Stimulated activated CD8-positive, alpha-beta memory T cell treated with anti-CD3 and anti-CD28 coated beads, Interleukin-2, amount 100 ng/mL, for 1 hour (primary cell): ENCODE measurements at places on chromosomes 2 and 18.

DNA sequence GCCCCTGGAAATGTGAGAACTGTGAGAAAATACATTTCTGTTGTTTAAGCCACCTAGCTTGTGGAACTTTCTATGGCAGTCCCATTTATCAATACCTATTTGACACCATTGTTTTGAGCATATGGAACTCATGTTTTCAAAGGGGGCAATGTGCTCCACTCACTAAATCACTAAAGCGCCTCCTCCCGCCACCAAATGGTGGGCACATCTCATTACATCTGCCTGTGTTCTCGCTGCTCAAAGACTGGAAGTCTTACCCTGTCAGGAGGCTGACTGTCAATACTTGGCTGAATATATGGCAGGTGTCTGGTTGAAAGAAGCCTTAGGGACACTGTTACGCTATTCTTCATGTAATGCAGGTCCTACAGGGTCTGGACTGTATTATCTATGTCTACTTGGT lies 767.7 kb downstream of the TSN start:
- DNase-seq: no peak

DNA sequence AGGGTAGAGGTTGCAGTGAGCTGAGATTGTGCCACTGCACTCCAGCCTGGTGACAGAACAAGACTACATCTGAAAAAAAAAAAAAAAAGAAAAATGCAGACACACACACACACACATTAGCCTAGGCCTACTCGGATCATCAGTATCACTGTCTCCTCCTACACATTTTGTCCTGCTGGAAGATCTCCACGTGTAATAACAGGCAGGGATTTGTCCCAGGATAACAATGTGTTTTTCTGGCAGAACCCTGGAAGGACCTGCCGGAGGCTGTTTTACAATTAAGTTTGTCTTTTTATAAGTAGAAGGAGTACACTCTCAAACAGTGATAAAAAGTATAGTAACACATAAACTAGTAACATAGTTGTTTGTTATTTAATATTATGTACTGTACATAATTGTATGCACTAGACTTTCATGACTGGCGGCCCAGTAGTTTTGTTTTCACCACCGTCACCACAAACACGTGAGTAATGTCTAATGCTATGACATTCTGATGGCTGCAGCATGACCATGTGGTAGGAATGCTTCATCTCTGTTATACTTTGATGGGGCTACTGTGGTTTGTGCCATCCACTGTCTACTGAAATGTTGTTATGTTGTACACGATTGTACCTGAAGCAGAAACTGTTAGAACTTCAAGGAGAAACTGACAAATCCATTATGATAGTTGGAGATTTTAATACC lies 130.6 kb downstream of the ATP9B start:
- no peak for DNase-seq

- no peak for DNase-seq
Observed at GRCh38 chr2:218397463-218397819, 2.2 kb upstream of the CTDSP1 start.

DNA sequence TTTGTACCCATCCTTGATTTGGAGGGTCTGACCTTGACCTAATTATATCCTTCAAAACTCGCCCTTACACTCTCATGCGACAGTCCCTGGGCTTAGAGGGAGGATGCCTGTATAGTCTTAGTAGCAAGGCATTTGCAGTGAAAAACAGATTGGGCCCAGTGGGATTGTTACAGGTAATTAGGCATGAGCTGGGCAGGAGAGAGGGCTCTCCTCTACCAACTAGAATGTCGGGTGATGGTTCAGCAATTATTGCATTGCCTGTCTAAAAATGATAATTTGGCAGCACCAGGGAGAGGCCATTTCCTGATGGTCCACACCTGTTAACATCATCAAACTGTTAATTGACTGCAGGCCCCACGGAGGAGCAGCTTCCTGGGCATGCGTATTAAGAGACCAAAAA lies 32.4 kb downstream of the COMMD1 start:
- no peak for DNase-seq

DNA sequence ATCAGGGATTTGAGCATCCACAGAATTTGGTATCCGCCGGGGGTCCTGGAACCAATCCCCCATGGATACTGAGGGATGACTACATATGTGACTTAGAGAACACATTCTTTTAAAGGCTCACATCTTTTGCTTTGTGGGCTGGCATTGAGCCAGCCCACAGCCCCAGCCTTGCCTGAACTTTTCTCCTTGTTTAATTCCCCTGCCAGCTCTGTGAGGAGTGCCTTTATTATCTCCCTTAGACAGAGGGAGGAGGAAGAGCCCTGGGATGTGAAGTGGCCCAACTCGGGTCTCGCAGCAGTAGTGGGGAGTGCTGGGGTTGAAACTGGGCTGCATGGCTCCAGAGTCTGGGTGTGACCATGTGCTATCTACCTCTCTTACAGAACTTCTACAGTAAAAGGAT lies 7.6 kb downstream of the TTC39C start:
- no peak for DNase-seq

DNA sequence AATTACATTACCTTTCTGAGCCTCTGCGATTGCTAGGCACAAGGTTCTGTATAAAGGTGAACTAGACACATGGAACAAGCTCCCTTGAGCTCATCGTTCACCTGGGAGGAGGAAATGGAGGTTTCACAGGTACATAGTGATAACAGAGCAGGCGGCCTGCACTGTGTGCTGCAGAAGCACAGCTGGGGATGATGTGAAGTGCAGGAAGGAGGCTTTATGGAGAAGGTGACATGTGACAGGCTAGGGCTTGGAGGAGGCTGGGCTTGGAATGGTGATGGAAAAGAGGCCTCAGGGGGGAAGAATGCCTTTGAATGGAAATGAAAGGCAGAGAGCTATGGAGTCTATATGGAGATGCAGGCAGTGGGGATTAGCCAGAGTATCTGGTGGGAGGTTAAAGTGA lies 22.9 kb downstream of the MARCHF4 start:
- no peak for DNase-seq

DNA sequence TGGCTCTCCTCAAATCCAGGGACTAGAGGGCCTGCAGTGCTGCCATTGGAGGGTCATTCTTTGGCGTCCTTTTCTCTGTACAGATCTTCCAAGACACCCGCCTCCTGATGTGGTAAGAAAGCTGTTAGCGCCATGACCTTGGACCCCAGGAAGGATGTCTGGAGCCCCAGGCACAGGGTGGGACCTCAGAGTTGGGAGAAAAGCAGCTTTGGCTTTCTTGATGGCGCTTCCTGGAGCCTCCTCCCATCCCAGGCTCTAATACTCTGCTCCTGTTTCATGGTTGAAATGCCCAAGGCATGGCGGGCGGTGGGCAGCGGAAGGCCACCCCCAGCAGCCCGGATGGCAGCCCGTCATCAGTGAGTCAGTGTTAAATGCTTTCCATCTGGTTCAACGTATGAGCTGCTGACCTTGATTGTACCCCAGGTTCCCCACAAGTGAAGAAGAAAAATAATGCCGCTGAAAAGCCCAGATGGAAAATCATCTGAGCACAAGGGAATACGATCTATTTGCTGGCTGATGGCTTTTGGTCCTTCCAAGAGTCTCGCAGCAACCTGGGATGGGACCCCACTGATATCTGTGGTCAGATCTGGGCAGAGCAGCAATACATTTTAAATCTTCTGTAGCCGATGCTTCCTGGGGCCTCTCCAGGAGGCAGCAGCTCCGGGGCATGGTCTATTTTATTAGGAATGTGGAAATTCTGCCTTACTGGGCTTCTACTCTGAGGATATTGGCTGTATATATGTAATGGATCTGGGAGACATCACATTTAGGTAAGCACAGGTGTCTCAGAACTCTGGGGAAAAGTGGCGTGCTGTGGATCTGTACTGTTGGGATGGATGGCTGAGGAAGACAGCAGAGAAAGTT lies 15.1 kb downstream of the ACKR3 start:
- DNase-seq: no peak

GRCh38 chr18:35019933-35020332 lies 21.3 kb upstream of the MAPRE2 start:
- DNase-seq: no peak

DNA sequence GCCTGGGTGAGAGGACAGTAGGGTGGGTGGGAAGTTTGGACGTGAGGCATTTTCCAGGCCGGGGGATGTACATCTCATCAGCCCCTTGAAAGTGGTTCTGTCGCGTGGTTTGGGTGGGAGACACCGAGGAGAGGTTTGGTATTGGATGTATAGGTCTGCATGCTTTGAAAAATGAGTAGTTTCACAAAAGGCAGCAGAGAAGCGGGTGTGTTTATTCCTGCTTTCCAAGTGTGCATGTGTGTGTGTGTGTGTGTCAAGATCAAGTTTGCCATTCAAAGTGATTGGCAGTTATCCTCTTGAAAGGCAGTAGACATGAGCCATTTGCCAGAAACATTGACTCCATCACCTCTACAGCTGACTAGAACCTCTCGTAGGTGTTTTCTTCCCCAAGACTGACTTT lies 423.1 kb upstream of the POU3F3 start:
- no peak for DNase-seq

- no peak for DNase-seq
Observed at GRCh38 chr2:54310961-54311360, 54.9 kb upstream of the TSPYL6 start.

GRCh38 chr18:79531926-79532312 lies 136.2 kb downstream of the NFATC1 start:
- DNase-seq: no peak

DNA sequence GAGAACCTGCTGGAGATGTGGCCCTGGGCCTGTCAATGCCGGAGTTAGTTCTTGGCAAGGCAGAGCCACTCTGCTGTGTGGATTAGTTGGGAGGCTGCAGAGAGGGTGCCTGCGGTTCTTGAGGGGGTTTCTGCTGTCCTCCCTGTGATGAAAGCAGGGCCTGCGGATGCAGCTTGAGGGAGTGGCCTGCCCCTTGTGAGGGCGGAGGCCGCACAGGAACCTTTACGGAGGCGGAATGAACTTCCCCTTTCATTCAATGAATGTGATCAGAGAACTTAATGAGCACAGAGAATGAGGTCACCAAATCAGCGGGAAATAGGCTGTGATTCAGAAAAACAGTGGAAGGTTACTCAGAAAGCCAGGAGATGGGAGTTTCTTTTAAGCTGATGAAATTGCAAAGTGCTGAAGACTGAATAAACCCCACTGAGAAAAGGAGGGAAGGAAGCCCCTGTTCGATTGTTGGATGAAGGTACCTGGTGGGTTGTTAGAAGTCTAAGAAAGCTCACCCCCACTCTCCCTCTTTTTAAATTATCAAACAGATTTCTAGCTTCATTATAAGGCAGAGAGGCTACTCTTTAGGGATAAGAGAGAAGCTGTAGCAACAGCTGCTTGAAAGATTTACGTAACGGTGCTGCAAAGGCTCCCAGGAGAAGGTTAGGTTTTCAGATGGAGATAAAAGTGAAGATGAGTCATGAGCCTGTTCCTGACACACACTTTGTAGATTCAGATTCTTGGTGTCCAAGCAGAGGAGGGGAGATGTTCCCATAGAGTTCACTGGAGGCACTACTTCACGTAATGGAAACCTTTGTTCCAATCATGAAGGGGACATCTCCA lies 47.4 kb downstream of the VWA3B start:
- no peak for DNase-seq

- no peak for DNase-seq
Observed at GRCh38 chr2:228303960-228304359, 122.5 kb upstream of the SPHKAP start.

GRCh38 chr2:128638341-128639119 lies 319.9 kb upstream of the HS6ST1 start:
- DNase-seq: no peak

GRCh38 chr2:174874085-174874484 lies 109.8 kb upstream of the CHRNA1 start:
- no peak for DNase-seq

DNA sequence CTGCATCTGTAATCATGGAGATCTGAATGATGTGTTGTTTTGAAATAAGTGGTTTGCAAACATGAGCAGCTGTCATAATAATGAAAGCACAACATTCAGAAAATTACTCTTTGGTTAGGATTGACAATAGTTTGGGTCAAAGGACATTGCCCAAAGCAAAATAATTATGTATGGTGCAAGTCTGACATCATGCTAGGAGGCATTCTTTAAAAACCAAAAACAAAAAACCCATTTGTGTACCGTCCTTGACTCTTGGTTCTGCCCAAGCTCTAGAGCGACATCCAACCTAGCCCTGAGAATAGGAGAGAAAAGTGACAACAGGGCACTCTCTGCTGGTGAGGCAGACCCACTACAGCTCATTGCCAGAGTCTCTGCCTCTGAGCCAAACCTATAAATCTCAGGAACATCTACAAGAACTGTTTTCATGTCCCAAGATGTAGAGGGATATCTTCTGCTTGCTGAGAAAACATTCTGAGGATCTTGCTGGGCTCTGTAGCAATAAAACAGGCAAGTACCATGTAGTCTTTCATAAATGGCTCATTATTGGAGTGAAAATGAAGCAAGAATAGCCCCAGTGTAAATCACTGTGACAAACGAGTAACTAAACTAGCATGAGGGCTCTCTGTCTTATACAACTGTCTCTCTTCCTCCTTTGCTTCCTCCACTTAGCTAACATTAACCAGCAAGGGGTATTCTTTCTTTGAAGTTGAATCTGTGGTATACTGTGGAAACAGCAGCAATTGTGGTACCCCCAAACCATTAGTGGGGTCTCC lies 266.8 kb upstream of the CXCR4 start:
- DNase-seq: no peak

GRCh38 chr2:228542277-228542676 lies 360.8 kb upstream of the SPHKAP start:
- no peak for DNase-seq

- no peak for DNase-seq
Observed at GRCh38 chr2:222945887-222946286, 85.1 kb downstream of the ACSL3 start.

- DNase-seq: no peak
Observed at GRCh38 chr18:33594799-33595198, 16.8 kb downstream of the ASXL3 start.

DNA sequence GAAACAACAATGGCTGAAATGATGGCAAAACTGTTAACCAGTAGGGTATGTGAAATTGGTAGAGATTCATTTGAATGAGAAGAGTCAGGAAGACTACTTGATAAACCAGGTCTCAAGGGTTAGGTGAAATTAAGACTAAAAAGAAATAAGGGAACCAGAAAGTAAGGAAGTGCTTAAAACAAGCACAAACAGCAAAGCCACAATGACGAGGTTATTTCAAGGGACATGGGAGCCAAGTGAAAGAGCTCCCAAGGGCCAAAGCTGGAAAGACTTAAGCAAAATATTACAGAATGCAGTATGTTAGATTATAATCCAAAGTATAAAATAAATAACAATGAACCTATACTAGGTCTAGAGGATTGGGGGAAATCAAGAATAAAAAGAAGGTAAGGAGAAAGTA lies 19.3 kb upstream of the CD302 start:
- DNase-seq: no peak

DNA sequence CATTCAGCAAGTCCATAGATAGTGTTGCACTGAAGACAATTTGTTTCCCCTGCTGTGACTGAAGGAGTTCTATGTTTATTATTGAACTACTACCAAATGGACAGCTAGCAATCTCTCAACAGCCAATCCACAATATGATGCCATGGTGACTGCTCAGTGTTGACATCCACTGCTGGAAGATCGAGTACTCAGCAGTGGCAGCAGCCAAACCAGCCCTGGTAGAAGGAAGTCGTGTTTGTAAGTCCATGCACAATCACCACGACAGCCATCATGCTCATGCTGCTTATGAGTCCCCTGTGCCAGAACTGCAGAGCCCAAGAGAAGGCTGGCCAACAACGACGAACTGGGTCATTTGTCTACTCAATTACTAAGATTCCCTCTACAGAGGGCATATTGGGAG lies 66.4 kb downstream of the OSR1 start:
- no peak for DNase-seq
